ENCODE measurements at places on chromosomes 6 and 20.

DNA sequence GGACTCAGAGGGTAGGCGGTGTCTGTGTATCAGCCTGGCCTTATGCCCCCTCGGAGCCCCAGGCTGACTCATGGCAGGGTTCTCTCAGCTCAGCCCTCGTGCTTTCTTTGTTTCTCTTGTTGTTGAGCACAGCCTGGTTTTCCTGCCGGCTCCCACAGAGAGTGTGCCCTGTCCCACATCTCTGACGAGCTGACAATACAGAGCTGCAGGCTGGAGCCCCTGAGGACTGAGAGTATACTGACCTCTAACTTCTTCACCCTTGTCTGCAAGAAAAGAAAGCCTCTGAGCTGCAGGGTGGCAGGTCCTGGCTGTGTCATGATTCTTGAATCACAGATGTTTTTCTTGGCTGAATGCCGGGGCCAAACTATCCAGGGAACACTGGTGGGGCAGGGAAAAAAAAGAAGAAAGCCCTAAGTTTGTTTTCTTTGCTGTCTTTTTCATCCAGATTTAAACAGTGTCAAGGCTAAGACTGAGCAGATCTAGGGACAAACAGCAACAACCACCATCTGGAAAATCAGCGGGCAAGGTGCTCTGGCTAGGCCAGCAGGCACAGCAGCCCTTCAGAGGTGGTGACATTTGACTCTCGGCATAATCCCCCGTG lies 63.3 kb upstream of the ZNF133 start:
- no peak for DNase-seq

GRCh38 chr20:38633577-38634093 lies 32.0 kb downstream of the ARHGAP40 start:
- peak; percentile 10 for DNase-seq

- DNase-seq, result no peak
Observed at GRCh38 chr20:32110173-32110704, 725 bp downstream of the TM9SF4 start.

DNA sequence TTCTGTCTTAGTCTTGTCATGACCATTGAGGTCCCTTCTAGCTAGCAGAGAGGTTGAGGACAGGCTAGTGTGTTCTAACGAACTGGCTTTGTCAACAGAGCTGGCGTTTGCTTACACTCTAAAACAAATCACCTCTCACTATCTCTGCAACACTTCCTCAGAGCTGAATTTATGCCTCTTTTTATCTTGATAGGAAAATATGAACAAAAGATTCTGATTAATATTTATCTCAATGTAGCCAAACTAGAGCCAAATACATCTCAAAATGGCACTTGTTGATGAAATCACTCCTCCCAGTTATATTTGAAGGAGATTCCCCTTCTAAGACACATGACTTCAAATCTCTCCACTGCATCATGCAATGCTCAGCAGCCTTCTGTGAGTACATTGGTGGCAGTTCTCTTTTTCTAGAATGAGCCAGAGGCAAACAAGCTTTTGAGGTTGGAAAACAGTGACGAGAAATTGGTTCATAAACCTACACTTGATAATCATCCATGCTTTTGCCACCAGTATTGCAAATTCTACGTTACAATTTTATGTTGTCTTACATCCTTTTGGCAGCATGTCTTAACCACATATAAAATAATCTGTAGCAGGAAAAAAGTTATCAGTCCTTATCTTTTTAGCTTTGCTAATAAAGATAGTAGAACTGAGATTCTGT lies 615.7 kb upstream of the CITED2 start:
- no peak for DNase-seq

GRCh38 chr6:159481897-159482296 lies 211.1 kb downstream of the SOD2 start:
- DNase-seq, result no peak

- DNase-seq, result no peak
Observed at GRCh38 chr6:93746892-93747291, 327.5 kb upstream of the EPHA7 start.

DNA sequence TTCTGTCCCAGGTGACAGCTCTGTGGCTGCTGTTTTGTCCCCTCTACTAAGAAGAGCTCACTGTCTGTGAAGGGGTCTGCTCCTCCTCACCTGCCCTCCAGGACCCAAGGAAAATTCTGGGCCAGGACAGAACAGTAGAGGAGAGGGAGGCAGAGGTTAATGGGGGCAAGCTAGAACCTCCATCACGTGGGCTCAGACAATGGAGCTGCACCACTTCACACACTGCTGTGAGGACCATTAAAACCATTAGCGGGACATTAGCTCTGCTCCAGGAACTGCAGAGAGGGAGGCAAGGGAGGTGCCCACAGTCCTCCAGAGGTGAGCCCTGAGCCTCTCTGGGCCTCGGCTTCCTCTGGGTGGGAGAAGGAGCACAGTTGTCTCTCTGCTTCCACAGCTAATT lies 78.4 kb downstream of the NOL4L start:
- no peak for DNase-seq

DNA sequence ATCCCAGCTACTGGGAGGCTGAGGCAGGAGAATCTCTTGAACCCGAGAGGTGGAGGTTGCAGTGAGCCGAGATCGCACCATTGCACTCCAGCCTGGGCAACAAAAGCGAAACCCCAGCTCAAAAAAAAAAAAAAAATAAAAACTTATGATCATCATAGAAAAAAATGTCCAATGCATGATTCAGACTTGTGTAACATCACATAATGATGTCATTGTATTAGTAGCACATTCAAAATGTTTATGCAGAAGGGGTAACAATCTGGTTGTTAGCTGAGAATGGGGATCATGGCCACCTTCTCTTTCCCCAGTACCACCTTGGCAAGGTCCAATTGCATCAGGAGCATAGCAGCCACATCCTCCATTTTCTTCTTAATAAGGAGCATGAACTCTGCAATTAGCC lies 137.6 kb upstream of the MARCKS start:
- no peak for DNase-seq

GRCh38 chr6:90900034-90900433 lies 313.2 kb upstream of the MAP3K7 start:
- DNase-seq, result no peak
